ENCODE measurements at places on chromosomes 4 and X.
A peak's percentile ranks its signal among the peaks of the same experiment; 100 is the strongest.

GRCh38 chrX:29257521-29257920 is 670.3 kb downstream of the IL1RAPL1 start:
- peak; percentile 2 for DNase-seq

- no peak for DNase-seq
Observed at GRCh38 chr4:120037411-120037810, 29.2 kb downstream of the MAD2L1 start.

- DNase-seq, result no peak
Observed at GRCh38 chr4:27084685-27085361, 224.2 kb downstream of the STIM2 start.

DNA sequence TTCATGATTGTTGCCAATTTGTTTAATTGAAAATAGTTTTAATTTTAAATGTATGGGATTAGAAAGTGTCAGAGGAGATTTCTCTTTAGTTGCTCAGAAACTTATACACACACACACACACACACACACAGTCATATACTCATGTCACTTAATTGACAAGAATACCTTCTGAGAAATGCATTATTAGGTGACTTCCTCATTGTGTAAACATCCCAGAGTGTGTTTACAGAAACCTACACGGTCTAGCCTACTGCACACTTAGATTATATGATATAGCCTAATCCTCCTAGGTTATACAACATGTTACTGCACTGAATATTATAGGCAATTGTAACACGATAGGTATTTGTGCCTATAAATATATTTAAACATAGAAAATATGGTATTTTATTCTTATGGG is 1327.4 kb downstream of the FSTL5 start:
- no peak for DNase-seq

DNA sequence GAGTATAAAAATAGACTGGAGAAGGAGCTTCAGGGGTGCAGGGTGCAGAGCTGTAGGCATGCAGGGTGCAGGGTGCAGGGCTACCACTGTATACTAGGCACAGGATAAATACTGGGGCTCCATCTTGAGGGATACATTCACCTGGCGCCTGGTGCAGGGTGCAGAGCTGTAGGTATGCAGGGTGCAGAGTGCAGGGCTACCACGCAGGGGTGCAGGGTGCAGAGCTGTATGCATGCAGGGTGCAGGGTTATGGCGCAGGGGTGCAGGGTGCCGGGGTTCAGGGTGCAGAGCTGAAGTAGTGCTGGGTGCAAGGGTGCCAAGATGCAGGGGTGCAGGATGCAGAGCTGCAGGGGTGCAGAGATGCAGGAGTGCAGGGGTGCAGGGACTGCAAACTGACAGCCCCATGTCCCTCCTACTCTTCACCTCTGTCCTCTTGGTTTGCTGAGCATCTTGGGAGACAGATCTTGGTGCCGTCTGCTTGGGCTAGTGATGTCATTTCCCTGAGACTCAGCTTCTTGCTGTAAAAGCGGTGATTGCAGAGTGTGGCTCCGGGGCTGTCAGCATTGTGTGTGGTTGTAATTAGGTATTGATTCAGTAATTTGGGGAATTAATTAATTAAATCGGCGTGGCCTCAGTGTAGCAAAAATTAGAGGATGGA is 91.2 kb downstream of the ADRA2C start:
- DNase-seq, result no peak

Measured in AG04449 (cell line).